GM04504 (cell line): ENCODE measurements at places on chromosomes 12 and 14.

DNA sequence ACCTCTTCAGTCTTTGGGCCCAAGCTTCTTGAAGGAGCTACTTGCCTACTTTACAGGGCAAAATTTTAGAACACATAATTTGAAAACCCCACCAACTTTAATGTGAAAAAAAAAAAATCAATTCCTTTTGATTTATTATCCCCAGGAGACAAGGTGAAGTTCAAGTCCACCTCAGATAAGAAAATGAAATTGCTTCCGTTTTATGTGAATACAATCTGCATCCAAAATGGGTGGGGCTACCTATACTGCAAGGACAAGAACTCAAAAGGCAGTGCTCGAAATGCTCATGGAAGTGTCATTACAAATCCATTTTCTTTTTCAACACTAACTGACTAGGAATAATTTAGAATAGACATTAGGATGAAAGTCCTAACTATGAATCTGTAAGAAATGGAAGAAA, 45.7 kb downstream of the SSPN start:
- DNase-seq, result no peak

DNA sequence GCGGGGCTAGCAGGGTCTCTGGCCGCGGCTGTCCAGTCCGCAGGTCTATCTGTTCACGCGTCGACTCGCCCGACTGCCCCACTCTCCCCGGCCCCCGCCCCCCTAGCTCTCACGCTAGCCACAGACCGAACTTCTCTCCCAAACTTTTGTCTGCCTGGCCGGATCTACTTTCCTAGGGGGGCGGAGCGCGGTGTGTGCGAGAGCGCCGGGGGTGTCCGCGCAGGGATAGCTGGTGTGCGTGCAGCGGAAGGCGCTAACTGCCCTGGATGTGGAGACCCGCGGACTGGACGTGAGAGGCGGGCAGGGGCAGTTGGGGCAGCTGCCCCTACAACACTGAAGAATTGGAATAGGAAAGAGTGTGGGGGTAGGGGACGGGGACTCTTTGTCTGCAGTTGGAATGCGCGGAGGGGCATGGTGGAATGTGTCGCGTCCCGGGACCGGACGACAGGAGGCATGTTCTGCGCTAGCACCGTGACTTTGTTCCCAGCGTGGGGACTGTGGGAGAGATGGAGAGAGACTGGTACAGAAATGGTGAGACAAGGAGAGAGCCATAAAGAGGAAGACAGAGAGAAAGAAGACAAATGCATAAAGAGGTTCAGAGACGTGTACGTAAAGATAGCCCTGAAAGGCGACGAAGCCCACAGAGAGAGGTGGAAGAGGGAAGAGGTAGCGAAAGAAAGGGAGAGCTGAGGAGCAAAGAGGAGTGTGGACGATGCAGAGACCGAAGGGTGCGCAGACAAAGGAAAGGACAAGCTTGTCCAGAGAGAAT, at the start of gene AJUBA:
Gene AJUBA, minus strand, starts transcription at position 75 of the 769 bp plus-strand sequence. CDS start 285 bp downstream, outside the sequence.
- peak; percentile 87 for DNase-seq

GRCh38 chr14:90883782-90884181, 67.6 kb upstream of the TTC7B start:
- DNase-seq, result no peak

DNA sequence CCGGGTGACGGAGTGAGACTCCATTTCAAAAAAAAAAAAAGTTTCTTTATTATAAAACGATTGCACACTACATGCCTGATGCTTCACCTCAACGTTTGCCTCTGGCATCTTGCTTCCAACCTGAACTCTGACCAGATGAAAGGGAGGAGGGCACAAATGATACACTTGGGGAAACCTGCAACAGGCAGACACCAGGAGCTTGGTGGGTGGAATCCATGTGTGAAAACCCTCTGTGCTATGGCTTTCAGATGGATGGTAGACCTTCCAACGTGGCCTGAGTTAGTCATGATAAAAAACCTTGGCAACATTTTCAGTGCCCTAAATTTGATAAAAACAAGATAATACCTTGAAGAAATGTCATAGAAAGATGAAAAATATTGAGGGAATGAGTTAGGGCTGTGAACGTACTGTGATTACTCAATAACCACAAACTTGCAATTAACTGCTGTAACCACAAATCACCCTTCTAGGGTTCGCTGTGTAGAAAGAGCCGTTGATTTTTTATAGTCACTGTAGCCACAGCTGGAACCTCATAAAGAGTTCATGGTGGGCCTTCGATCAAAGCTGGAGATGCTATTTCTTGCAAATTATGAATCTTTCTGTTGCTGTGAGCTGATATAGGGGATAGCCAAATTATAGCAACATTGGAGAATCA, 26.1 kb upstream of the GZMB start:
- DNase-seq, result no peak

DNA sequence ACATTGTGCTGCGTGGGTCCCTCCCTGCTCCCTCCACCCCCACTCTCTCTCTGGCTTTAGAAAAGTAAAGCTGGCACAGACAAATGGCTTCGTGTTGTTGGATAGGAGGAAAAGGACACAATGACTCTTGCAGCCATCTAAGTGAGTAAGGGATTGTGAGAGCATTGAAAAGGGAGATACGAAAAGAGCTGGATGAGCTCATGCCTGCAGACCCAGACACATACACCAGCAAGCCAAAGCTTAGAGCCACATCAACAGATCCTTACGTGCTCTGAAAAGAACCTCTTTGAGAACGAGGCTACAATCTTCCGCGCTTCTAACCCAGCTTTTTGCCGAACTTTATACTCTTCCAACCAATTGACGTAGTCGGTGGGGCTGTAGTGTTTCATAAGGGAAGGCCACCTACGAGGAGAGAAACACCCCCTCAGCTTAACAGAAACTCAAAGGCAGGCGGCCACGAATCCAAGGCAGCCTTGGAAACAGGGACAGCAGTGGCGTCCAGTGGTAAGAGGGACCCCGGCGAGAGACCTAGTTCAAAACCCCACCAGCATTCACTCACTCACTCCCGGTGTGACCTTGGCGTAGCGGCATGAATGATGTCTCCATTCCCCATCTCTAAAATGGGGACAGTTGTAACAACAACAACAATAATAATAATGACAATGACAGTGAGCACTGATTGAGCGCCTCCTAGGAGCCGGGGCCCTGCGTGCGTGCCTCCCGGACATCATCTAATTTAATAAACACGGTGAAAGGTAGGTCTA, 1.1 kb downstream of the FBXO21 start:
- DNase-seq, result no peak

GRCh38 chr12:46904406-46905238, 78.8 kb upstream of the SLC38A4 start:
- DNase-seq, result no peak
